ENCODE measurements at places on chromosomes 11 and 22.

DNA sequence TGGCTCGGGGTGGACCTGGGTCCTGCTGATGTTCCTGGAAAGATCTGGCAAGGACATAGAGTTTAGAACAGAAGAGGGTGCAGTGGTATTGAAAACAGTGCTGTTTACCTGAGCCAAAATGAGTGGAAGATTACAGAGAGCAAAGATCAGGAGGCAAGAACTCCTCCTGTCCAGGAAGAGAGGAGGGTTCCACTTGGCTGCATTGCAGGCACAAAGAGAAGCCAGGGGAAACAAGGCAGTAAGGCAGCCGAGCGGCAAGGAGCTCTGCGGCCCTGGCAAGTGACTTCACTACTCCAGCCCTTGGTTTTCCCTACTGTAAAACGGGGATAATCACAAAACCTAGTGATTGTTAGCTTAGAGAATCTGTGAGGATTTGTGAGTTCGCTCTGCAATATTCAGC is 3.7 kb upstream of the PACSIN2 start:
- no peak for DNase-seq

GRCh38 chr22:41929418-41929810 is 2.8 kb upstream of the TNFRSF13C start:
- no peak for DNase-seq

GRCh38 chr11:117914398-117914761 is 14.8 kb downstream of the TMPRSS13 start:
- no peak for DNase-seq

GRCh38 chr11:45455536-45455935 is 169.4 kb upstream of the SYT13 start:
- no peak for DNase-seq

DNA sequence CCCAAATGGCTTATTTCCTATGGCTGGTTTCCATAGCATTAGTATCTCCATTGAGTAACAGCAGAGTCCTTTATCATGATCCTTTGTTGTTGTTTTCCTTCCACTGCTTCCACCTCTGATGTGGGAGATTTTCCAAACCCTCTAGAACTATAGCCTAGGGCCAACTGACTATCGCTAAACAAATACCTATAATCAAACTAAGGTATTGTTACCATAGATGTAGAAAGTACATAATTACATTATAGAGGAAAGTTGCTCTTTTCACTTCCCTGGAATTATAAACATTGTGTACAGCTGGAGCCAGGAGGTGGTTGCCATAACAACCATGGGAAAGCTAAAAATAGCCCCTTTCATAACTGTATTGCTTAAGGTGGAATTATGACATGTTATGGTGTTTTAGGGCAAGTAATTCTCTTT is 47.0 kb upstream of the ALKBH3 start:
- DNase-seq = peak; percentile 45

DNA sequence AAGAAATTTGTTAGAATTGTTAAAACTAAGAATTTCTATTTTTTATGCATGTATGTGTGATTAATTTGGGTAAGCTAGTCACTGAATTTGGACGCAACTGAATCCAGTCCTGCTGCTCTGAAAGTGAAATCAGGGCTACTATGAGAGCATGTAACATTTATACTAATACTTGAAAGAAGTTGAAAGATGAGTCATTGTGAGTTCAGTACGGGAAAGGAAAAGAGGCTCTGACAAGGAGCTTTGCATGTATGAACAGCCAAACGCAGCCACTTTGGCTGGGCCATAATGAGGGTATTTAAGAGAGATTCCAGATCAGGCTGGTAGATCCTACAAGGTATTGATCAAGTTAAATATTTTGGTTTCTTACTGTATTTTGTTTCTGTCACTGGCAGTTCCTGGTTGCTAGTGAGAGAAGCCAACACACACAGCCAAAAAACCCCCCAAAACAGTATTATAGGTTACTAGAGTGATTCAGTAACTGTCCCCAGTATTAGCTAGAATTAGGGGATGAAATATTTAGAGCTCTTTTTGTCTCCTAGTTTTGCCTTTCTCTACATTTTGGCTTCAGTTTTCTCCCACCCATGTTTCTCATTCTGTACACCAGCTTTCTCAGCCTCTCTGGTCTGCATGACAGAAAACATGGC is 14.1 kb downstream of the AASDHPPT start:
- DNase-seq = no peak

DNA sequence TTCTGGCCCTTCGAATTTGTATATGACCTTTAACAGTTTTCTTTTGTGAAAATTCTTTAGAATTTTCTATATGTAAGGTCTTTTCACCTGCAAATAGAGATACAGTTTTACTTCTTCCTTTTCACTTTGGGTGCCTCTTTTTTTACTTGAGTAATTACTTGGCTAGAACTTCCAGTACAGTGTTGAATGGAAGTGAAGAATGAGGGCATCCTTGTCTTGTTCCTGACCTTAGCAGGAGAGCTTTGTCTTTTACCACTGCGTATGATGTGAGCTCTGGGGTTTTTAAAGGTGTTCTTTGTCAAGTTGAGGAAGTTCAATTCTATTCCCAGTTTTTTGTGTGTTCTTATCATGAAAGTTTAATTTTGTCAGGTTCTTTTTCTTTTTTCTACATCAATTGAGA is 21.6 kb downstream of the ZFP91 start:
- DNase-seq = no peak

GRCh38 chr22:42697542-42698013 is 23.1 kb downstream of the A4GALT start:
- DNase-seq = no peak

GRCh38 chr11:129333873-129334272 is 41.8 kb upstream of the BARX2 start:
- no peak for DNase-seq

DNA sequence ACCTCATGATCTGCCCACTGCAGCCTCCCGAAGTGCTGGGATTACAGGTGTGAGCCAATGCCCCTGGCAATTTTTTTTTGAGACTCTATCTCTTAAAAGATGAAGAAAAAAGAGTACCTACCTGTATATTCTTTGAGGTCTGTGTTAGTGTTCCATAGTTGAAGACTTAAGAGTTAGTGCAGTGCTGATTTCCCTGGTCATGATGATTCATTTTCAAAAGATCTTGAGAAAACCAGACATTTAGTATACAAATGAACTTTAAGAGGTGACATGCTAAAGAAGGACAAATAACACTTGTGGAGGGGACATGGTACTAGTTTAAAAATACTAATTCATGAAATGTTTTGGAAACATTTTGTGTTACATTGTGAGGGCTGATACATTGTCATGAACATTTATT is 17.7 kb downstream of the CBL start:
- DNase-seq = no peak

DNA sequence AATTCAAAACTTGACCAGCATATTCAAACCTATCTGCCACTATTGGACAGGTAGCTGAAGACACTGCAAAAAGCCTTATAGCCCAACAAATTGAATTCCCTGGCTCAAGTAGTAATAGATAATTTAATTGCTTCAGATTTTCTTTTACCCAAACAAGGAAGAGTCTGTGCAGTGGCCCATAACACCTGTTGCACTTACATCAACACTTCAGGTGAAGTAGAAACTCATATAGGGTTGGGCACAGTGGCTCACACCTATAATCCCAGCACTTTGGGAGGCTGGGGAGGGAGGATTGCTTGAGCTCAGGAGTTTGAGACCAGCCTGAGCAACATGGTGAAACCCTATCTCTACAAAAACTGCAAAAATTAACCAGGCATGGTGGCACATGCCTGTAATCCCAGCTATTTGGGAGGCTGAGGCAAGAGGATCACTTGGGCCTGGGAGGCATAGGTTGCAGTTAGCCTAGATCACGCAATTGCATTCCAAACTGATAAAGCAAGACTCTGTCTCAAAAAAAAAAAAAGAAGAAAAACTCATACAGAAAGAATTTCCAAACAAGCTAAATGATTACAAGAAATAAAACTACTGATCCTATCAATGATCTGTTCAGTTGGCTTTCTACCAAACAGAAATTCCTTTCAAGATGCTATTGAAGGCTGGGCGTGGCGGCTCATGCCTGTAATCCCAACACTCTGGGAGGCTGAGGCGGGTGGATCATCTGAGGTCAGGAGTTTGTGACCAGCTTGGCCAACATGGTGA is 9.5 kb downstream of the FOLR3 start:
- no peak for DNase-seq

- DNase-seq = no peak
Measured at GRCh38 chr11:106848526-106848925, 169.8 kb downstream of the GUCY1A2 start.

DNA sequence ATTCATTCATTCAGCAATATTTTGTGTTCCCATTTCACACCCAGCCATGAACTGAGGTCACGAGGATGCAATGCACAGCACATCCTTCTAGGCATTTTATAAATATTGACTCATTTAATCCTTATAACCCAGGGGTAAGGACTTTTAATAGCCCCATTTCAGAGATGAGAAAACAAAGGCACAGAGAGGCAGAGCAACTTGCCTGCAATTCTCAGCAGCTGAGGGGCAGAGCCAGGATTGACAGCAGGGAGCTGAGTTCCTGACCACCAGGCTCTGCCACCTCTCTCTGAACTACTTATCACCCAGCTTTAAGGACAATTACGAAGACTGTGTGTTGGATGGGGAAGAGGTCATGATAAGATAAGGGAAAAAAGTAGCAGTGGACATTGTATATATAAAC is 12.8 kb upstream of the FGF3 start:
- no peak for DNase-seq

DNA sequence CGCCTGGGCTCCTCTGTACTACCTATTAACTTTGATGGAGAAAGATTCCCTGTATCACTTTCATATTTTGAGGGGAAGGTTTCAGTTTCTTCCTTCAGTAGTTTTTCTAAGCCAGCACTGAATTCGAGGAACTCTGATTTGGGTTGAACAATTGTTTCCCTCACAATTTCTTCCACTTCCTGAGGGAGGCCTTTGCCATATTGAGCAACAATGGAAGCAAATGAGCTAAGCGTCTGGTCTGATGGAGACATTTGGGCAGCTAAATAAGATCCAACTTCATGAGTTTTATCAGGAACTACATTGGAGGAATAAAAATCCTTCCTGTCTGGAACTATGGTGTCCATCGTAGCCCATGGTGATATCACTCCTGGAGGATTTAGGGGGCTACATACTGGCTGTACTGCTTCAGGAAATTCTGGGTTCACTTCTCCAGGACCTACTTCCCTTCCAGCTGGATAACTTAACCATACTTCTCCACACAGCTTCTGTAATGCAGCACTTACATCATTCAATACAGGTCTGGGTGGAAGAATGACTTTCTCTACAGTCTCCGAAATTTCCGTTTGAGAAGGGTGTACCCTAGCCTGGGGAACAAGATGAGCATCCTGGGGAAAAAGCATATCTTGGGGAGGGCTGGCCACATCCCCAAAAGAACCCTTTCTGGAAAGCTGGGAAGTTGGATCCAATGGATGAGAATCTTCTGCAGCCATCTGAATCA is 38.9 kb upstream of the CCDC89 start:
- no peak for DNase-seq

GRCh38 chr11:59944720-59945119 is 6.5 kb downstream of the OOSP1 start:
- no peak for DNase-seq

DNA sequence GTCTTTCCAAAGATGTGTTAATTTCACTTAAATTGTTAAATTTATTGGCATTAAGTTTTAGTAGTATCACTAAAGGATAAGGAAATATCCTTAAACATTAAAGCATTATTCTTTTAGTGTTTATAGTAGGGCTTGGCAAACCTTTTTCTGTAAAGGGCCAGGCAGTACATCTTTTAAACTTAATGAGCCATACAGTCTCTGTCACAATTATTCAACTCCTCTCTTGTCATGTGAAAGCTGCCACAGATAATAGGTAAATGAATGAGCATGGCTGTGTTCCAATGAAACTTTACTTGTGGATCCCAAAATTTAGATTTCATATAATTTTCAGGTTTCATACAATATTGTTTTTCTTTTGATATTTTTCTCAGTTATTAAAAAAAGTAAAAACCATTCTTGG is 268.2 kb upstream of the C11orf87 start:
- DNase-seq = no peak

GRCh38 chr22:42924436-42924835 is 67.4 kb upstream of the ARFGAP3 start:
- no peak for DNase-seq

- DNase-seq = no peak
Measured at GRCh38 chr11:31799435-31800397, 11.4 kb downstream of the PAX6 start.

GRCh38 chr11:118090545-118091162 is 3.9 kb upstream of the SMIM35 start:
- DNase-seq = no peak

DNA sequence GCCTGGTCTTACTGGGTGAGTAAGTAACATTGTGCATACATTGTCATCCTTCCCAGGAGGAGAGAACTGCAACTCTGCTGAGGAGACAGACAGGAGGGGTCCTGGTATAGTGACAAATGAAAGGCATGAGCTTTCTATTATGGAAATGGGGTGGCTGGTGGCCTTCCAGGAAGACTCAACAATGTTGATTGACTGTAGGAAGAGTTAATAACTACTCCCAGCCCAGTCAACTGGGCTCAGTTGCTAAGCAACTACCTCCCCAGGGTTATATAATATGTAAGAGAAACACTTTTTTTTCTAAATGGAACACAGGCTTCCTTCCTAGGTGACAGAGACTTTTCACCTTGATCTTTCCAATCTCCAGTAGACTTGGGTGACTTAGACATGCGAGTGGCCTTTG is 28.2 kb downstream of the SEZ6L start:
- DNase-seq = no peak

DNA sequence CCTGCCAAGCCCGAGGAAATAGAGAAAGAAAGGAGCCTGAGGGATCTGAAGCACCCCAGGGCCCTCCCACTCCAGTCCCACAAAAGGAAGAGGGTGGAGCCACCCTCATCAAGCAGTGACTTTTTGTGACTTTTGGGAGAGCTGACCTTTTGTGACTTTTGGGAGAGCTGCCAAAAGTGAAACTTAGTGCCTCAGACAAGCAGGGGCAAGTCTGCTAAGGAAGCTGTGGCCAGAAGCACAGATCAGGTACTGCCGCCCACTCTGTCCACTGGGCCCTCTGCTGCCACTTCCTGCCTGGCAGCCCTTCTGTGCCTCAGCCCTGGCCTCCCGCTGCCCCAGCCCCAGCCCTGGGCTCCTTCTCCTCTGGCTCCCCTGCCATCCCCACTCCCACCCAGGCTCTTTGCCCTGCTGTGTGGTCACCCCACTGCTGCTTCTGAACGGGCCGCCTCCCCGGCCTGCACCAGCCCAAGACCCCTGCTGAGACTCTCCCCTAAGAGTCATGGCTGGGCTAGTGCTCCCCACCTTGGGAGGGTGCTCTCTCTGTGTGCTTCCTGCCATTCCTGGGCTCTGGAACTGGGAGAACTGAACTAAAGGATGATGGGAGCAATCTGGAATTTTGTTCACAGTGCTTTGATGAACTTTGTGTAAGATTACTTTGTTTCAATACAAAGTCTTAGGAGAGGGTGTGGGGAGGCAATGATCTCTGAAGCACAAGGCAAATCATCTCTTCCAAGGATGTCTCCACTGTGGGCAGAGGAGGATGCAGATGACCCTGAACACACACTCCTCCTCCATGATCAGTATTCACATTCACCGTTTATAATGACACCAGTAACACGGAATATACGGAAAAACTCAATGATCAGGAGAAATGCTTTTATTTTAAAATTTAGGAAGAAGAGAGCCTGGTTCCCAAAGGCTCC is at the start of gene APOBEC3H:
Gene APOBEC3H (plus strand): TSS at position 147 of the 923 bp plus-strand sequence. CDS start 3,035 bp downstream, outside the sequence.
- DNase-seq = no peak

GRCh38 chr11:123822599-123822998 is 16.4 kb upstream of the OR6M1 start:
- no peak for DNase-seq

- DNase-seq = no peak
Measured at GRCh38 chr11:63445720-63446119, 45.2 kb downstream of the PLAAT5 start.

All from NCI-H2081 treated with DMSO at 0.1 percent for 48 hours (cell line).